M059J (cell line): ENCODE measurements at places on chromosomes 1 and 21. TPM values are rescaled to one million over a fixed set of nuclear protein-coding genes. Genes with fewer than 3 reads are reported as not detected.

Gene S100A7
- not detected in 2 replicates for total RNA-seq

Gene CD2
- not detected in 2 replicates for total RNA-seq

Gene MAN1C1
- 3.3 and 4.4 TPM in 2 replicates for total RNA-seq

Gene ALX3
- not detected in 2 replicates for total RNA-seq

Gene TACSTD2
- total RNA-seq, result not detected in 2 replicates

Gene SELENBP1
- 2.6 and 4.5 TPM in 2 replicates for total RNA-seq

Gene RNF186
- not detected in 2 replicates for total RNA-seq

Gene MMP23B
- total RNA-seq, result 0.27 TPM in 1 of 2 replicates, not detected in the other

DNA sequence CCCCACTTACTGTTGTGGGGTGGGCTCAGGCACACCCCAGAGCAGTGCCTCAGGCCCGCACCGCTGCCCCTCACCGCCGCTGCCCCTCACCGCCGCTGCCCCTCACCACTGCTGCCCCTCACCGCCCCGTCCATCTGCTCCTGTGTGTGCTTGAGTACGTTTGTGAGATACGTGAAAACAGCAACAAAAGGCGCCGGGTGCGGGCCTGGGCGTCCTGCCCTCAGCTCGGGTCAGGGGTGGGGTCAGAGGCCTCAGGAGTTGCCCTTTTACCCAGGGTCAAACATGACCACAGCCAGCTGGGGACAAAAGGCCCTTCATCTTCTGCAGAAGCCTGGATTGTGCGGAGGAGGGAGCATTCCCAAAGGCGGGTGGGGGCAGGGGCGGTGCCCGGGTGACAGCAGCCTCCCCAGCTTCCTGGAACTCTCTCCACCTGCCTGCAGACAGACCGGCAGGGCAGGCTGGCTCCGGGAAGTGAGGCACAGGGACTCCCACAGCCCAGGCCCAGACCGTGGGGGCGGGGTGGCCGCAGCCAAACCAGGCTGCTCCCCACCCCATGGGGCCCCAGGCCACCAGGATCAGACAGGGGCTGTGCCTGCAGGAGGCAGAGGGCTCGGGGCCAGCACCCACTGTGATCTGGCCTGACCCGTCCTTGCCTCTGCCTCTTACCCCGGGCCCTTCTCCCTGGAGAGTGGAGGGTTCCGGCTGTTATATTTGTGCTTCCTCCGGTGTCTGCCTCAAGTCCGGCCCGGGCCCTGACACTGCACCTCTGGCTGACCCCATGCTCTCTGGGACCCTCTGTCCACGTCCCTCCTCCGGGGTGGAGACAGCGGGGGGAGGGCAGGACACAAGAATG lies 2.3 kb upstream of the VWA1 start:
- DNase-seq, result no peak

GRCh38 chr1:70779571-70779970 lies 268.0 kb downstream of the PTGER3 start:
- DNase-seq, result peak; percentile 96

DNA sequence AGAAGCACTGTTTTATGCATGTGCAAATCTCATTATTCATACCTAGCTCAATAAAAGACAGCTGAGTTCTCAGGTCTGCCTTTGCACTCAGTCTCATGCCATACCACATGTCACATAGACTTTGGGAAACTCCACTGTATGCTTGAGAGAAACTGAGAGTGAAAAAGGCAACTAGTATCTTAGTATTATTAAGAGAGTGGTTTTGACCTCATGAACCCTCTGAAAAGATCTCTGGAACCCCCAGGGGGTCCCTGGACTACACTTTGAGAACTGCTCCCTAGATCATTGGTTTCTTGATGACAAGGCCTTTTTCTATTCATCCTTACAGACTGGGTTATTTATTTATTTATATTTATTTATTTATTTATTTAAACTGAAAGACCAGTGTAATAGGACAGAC lies 3.7 kb upstream of the RHEX start:
- no peak for DNase-seq

GRCh38 chr1:175978476-175978875 lies 228.6 kb downstream of the COP1 start:
- DNase-seq, result peak; percentile 15

- DNase-seq, result no peak
Measured at GRCh38 chr1:174276087-174276486, 116.8 kb downstream of the RABGAP1L start.

- peak; percentile 60 for DNase-seq
Measured at GRCh38 chr21:27422435-27422834, 455.5 kb upstream of the ADAMTS5 start.

- DNase-seq, result no peak
Measured at GRCh38 chr1:36097693-36098585, 9.2 kb downstream of the ADPRS start.

DNA sequence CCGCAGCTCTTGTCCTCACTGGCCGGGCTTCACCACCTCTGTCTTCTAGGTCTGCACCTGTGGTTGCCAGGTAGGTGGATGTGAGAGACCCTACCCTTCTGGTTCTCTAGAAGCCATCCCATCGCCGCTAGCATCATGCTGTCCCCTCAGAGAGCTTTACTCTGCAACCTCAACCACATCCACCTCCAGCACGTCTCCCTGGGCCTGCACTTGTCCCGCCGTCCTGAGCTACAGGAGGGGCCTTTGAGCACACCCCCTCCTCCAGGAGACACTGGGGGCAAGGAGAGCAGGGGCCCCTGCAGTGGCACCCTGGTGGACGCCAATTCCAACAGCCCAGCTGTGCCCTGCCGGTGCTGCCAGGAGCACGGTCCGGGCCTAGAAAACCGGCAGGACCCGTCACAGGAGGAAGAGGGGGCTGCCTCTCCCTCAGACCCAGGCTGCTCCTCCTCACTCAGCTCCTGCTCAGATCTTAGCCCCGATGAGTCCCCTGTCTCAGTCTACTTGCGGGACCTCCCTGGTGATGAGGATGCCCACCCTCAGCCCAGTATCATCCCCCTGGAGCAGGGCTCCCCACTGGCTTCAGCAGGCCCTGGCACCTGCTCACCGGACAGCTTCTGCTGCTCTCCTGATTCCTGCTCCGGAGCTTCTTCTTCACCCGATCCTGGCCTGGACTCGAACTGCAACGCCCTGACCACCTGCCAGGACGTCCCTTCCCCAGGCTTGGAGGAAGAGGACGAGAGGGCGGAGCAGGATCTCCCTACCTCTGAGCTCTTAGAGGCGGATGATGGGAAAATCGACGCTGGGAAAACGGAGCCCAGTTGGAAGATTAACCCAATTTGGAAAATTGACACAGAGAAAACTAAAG lies 1.2 kb downstream of the RUSC1 start:
- DNase-seq, result no peak

DNA sequence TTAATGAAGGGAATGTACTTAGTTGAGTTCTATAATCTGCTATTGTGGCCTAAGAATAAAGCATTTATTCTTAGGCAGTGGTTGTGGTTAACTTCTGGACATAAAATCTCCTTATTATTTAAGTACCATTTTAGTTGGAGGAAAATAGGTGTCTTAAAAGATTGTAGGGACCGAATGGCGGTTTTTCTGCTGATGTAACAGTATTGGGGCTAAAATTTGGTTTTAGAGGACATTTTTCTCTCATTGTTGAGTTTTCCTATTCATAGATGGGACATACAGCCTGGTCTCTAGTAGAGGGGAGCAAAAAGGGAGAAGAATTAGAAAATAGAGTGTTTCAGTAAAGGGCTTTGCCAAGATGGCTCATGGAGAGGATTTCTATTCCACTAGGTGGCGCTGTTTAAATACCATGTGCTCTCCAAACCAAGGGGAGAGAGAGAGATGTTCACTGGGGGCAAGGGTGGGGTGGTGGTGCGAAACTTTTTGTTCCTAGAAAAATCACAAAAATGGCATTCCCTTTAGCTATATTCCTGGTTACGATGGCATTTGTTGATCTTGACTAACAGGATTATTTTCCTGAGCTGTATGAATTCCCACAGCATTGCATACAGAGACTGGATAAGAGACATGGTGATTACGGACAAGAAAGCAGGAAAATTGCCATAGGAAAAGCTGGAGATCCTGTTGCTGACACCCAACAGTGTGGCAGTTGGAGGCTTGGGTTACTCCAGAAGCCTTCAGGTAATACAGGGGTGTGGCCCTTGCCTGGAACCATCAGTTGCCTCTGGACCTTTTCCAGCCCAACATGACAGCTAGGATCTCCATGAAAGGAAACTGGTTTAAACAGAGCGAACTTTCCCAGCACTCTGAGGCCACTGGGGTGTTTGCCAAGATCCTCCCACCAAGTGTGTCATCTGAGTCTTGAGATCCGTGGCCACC lies 18.2 kb upstream of the FCGR2A start:
- peak; percentile 82 for DNase-seq

DNA sequence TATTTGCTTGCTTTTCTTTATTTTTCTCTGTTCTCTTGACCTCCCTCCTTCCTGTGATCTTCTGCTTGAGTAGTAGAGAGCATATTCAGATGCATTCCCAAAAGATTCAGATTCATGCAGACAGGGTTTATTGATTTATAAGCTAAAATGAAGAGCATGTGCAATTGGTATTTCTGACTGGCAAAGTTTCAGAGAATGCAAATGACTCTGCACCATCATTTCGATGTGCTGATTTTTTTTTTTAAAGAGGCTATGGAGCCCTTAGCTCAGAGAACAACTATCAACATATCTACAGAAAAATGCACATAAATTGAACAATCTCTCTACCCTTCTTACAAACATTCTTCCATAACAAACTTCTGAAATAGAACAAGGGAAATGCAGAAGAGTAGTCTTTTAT lies 312.0 kb downstream of the VAV3 start:
- no peak for DNase-seq

DNA sequence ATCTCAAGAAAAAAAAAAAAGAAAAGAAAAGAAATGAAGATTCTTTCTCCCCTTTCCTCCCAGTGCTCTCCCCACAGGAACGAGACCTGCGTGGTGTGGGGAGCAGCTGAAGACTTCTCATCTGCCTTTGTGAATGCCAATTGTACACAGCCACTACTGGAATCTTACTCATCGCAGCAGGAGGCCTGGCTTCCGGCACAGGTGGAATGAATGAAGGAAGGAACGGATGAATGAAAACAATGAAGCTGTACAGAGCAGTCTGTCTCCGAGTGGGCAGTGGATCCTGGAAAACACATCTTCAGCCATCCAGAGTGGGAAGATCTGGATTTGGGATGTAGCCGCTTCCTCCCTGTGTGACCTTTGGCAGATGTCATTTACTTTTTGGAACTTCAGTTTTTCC lies 64.9 kb downstream of the RUNX3 start:
- no peak for DNase-seq

- no peak for DNase-seq
Measured at GRCh38 chr1:24986372-24986965, 56.4 kb upstream of the RUNX3 start.
